Karpas-422 (cell line): ENCODE measurements at places on chromosomes 7 and 10.

DNA sequence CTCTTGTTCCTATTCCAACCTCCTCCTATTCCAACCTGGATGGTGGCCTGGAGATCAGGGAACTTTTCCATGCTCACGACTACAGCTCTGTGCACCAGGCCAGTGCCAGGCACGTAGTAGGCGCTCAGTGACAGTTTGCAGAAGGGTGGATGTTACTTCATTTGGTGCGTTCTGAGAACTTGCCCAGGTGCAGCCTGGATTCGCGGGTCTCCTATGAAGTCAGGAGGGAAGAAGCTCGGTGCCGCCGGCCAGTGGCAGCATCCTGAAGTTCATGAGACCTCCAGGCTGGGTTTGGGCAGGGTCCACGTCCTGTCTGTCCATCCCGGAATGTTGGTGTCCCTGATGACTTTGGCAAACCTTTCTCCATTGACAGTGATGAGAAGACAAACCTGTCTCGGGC, 21.3 kb downstream of the LHPP start:
- no peak for DNase-seq

DNA sequence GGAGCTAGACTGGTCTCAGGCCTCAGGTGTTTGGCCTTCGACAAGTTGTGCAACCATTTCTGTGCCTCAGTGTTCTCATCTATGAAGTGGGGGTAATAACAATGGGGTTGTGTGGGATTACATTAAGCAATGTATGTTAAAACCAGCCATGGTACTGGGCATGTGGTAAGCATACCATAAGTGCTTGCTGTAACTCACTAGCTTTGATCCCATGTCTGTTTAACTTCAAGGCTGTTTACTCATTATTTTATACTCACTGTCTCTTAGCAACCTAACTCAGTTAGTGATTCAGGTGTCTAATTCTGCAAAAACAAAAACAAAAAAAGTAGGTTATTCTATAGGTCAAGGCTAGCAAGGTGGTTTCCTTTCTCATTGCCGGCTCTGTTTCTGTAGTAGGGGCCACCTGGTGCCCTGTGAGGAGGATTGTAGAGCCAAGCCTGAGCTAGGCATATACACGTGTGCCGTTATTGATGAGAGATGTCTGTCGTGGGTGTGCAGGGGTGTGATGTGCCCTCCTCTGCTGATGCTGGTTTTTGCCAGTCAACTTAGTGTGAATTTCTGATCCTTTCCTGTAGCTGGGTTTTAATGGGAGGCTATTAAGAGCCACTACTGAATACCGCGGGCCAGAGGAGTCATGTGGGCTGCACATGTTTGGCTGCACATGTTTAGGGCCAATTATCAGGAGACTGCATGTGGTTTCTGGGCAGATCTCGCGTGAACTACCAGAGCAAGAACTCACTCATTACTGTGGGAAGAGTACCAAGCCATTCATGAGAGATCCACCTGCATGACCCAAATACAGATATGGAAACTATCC, 56.2 kb downstream of the EEPD1 start:
- DNase-seq: no peak

DNA sequence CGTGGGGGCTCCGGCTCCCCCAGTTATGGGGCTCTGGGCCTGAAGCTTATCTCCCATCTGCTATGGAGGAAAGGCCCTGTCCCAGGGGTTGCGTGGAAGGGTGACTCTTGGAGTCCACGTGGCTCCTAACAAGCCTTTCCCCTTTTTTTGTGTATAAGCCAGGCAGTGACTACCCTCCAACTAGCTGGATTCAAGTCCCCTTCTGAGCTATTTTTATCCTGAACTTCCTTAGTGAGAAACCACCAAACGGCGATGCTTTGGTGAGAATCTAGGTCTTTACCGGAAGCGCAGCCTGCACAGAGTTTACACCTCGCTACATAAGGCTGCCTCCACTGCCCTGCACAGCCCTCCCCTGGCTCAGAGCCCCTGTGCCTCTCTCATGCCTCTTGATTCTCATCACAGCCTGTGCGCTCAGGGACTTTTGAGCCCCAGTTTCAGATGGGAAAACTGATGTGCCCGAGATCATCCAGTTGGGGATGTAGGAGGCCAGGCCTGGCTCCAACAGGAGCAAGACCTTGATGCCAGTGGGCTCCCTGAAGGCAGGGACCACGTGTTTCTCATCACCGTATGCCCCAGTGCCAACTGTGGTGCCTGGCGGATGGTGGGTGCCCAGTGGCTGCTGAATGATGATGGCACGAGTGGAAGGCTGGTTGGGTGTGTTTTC, 102.3 kb upstream of the PPIF start:
- DNase-seq: peak; percentile 89

- no peak for DNase-seq
These were observed 37.8 kb upstream of the HIBADH start for GRCh38 chr7:27700501-27700900.

DNA sequence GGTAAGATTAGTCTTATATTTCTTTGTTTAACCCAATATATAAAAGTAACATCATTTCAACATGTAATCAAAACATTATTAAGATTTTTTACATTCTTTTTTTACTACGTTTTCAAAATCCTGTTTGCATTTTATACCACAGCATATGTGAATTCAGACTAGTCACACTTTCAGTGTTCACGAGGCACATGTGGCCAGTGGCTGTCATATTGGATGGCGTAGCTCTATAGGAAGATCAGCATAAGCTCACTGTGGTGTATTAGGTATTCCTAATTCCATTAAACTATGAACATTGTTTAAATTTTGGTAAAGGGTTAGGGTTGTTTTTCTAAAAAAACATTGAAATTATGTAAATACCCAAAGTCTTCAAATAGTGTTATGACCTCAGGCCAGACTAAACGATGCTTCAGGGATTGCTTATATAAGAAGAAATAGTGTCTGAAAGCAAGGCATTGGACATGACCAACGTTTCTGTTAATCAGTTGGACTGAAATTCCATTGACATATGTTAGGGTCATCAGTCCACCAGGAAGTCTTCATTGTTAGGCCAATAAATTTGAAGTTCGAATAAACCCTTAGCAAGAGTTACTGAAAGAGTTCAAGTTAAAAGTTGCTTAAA, 97.0 kb downstream of the BICC1 start:
- no peak for DNase-seq

DNA sequence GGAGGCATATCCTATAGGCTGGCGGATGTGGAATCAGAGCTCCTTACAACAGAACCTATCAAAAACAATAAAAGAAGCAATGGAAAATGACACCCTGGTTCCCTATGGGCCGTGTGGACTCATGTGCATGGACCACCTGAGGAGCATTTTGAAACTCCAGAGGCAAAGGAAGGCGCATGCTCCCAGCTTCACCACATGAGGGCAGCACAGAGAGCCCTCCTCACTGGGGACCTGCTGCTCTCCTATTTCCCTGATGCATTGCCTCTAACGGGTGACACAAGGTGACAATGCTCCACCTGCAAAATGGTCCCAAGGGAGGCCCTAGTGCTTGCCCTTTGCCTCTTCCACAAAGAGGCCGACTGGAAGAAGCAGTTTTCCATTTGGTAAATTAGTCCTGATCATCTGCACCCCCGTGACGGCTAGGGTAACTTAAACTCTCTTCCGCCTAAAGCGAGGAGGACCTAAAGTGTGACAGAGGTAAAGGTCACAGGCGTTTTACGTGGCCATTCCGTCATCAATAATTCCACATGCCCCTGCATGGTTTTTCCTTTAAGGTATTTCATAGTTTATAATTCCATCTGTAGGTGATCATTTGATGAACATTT, 67.7 kb downstream of the GPAM start:
- DNase-seq: peak; percentile 87

GRCh38 chr7:152868122-152869040, 108.8 kb downstream of the ACTR3B start:
- no peak for DNase-seq

- DNase-seq: no peak
These were observed 45.9 kb upstream of the OIT3 start for GRCh38 chr10:72847681-72848080.

GRCh38 chr10:28468707-28469483, 64.0 kb upstream of the WAC start:
- no peak for DNase-seq

DNA sequence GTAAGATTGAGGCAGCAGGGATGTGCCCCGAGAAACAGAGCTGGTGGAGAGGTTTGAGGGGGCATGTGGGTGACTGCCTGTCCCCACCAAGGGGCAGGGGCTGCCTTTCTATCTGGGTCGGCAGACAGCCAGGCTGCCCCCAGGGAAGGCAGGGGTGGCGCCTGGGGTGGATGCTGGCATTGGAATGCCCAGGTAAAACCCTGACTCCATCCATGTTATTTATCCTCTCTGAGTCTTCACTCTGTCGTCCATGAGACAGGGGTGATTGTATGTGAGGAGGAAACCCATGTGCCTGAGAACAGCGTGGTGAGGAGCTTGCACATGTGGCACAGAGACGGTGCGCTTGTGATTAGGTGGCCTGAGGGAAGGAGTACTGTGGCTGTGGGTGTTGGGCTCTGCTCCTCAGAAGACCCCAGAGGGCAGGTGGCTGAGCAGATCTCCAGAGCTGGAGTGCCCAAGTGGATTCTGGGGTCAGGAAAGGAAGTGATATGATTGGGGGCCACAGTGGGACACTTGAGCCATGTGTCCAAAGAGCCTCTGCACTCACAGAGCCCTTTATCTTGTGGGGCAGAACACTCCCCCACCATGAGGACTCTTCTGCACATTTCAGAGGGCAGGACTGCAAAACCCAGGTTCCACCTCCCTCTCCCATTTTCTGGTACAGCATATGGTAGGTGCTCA, 100.4 kb upstream of the RET start:
- no peak for DNase-seq

GRCh38 chr10:121595351-121595805, 2.9 kb downstream of the FGFR2 start:
- no peak for DNase-seq

GRCh38 chr7:141976524-141977245, 3.1 kb upstream of the TAS2R38 start:
- no peak for DNase-seq

DNA sequence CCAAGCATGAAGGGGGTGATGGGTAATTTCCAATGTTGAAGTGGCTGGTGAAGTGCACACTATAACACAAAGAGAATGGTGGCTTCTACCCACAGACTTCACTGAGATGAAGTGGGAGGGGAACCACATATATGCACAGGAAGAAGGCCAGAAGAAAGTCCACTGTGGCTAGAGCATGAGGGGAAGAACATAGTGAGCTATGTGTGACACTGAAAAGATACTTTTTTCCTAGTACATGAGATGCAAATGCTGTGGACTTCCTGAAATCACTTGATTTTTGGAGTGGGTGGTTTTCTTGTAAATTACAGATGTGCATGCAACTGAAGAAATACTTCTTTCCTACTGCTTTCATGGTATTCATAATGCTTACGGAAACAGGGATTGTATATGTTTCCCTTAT, 115.6 kb upstream of the PHYHIPL start:
- DNase-seq: no peak

DNA sequence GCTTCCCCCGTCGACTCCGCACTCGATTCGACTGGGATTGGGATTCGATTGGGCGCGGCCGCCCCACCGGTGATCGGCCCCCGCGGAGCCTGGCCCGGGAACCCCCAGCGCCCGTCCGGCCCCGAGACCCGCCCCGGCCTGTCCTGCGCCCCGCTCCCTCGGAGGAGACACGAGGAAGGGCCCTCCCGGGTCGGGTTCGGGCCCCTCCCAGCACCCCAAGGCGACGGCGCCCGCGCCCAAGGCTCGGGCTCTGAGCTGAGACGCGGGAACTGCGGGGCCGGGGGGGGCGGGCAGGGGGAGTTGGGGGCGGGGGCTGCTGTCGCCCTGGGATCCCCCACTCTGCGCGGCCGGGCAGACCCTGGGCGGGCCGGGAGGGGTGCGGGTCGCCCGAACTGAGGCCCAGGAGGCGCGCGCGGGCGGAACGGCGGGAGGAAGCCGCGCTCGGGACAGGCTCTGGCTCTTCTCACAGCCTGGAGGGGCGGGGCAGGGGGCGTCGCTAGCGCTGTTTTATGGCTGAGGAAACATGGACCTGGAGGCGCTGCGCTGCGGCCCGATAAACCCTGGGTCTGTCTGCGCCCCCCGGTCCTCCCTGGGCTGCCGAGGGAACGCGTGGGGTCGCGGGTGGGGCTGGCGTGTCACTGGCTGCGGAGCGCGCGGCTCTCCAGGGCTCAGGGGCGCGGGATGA, 1.7 kb upstream of the NKX6-2 start:
- DNase-seq: no peak

GRCh38 chr10:79385392-79385795, 38.1 kb downstream of the PPIF start:
- no peak for DNase-seq

DNA sequence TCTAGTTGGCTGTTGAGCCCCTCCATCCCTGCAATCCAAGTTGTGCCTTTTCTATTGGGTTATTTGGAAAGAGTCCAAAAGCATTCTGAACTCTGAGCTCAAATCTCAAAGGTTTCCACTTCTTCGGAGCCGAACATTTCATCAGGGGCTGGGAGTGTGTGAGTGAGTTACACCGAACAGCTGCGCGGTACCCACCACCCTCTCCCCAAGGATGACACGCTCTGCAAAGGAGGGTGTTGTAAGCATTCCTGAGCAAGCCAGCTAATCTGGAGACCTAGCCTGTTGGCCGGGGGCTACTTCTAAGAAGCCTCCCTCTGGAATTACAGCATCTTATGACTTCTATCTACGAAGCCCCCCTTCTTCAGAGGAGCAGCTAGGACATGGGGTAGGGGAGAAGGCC, 270.5 kb downstream of the CREB5 start:
- DNase-seq: no peak

GRCh38 chr7:147279514-147279913, 1162.9 kb downstream of the CNTNAP2 start:
- no peak for DNase-seq

GRCh38 chr7:101818287-101819071, 1.1 kb downstream of the CUX1 start:
- peak; percentile 68 for DNase-seq
